ENCODE measurements at places on chromosomes 2 and 18. TPM values are rescaled to one million over a fixed set of nuclear protein-coding genes. Genes with fewer than 3 reads are reported as not detected.

Gene REG1B
- not detected for polyA plus RNA-seq

Gene CYBRD1
- polyA plus RNA-seq = 42.6 TPM

Gene DES
- polyA plus RNA-seq = 264 TPM

Gene RUFY4
- not detected for polyA plus RNA-seq

Gene METTL4
- polyA plus RNA-seq = 4.2 TPM

Gene CTIF
- polyA plus RNA-seq = 3.6 TPM

Gene BCL2L11
- polyA plus RNA-seq = 16.0 TPM

GRCh38 chr2:1505031-1505441 lies 91.8 kb downstream of the TPO start:
- peak; percentile 43 for DNase-seq

- DNase-seq = no peak
Measured at GRCh38 chr2:219506153-219506801, 7.6 kb downstream of the GMPPA start.

- DNase-seq = no peak
Measured at GRCh38 chr2:112163541-112163981, 25.4 kb downstream of the FBLN7 start.

DNA sequence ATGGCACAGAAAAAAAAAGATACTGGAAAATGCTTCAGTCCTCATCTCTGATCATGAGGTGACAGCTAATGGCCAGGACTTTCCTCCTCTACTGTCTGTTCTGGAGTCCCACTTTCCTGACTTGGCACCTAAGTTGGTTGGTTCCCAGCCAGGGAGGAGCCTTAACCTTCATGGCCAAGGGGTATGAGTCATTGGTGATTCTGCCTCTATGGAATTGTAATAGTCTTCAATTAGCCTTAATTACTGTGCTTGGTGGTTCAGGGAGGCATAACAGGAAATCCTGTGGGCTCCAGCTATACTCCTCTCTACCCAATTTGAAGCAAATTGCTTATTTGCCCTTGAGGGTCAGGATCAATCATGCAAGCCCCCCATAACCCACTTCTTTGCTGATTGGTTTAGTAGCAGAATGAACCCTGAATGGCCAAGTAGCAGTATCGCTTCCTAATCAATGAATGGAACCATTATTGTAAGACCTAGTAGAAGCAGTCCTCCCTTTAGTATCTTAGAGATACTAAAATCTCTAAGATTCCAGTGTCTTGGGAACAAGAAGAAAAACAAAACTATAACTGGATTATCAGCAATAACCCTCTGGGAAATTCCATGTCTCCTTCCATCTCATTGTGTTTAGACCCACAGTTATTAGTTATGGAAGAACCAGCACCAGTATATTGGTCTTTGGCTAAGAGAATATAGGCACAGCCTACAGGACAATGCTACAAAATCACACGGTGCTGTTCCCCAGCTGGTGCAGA lies 109.0 kb downstream of the COL6A3 start:
- DNase-seq = no peak

GRCh38 chr2:201600906-201601305 lies 42.4 kb downstream of the TMEM237 start:
- DNase-seq = no peak

DNA sequence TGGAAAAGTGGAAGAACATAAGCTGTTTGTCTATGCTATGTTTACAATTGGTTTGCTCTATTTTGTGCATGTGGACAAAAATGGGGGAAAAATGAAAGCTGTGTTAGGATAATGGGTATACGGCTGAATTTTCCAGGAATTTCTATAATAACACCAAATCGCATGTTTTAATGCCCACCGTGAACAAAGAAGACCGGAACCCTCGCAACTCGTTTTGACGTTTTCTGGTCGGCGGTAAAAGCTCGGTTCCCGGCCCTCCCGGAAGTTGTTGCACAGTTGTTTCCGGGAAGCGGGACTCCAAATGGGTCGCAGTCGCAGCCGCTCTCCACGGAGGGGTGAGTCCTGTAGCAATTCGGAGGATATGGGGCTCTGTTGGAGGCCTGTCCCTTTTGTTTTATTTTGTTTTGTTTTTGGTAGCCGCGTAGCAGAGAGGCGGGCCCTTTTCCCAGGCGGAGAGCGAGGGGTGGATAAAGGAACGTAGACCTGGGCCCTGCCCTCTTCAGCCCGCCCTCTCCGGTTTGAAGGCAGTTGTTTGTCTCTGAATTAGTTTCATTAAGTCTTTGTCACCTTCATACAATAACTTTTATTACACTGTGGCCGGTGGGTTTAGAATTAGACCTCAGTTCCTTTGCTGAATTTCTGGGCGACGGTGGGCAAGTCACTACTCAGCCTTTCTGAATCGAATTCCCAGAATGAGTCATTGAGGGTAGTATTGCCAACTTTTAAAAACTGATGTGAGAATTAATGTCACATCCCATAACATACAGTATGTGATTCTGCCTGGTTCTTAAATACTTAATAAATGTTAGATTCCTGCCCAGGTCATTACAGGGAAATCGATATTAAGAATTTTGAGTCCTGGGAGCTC lies at the start of gene SNRNP27:
Gene SNRNP27, plus strand, starts transcription at position 273 of the 868 bp plus-strand sequence. Its CDS starts 29 bp downstream, at position 302.
- peak; percentile 89 for DNase-seq

GRCh38 chr18:65403534-65403933 lies 347.3 kb upstream of the CDH7 start:
- DNase-seq = no peak

- no peak for DNase-seq
Measured at GRCh38 chr18:52394602-52395001, 54.6 kb downstream of the DCC start.

DNA sequence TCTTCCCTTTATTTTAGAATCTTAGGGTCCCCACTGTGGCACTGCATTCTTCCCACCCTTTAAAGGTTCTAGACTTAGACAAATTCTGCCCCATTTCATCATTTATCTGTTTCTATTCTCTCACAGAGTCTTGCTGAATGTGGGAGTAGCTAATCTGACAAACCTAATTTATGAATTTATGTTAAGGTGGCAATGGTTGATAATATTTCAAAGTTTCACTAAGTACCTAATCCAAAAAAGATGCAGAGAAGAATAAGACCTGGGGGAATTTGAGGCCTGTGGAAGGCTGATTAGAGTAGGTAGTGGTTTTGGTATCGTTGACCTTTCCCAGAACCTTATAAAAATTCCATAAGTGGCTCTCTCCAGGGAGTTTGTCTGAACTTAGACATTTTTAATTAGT lies 18.0 kb downstream of the KCNE4 start:
- no peak for DNase-seq

GRCh38 chr18:45166836-45167551 lies 448.3 kb upstream of the SLC14A2 start:
- DNase-seq = no peak

DNA sequence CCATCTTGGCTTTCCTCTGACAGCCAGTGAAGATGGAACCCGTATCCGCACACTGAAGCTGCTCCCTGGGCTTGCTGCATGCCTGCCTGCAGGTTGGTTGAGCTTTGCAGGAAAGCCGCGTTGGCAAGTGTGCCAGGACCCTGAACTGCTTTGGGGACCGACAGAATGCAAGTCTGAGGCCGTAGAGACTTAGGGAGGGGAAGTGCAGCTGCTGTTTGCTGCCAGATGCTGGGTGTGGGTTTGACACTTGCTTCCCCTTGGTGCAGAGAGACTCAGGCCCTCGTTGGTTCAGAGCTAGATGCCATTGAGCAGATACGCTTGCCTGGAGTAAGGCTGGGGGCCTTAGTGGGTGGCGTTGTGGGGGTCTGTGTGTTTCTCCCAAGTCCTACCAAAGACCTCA lies 13.1 kb upstream of the PHLPP1 start:
- no peak for DNase-seq

GRCh38 chr2:8086796-8087479 lies 594.9 kb upstream of the ID2 start:
- DNase-seq = no peak

- no peak for DNase-seq
Measured at GRCh38 chr2:100391735-100392515, 25.5 kb downstream of the CHST10 start.

GRCh38 chr2:130916438-130916705 lies 79.7 kb downstream of the ARHGEF4 start:
- no peak for DNase-seq

- DNase-seq = no peak
Measured at GRCh38 chr2:202488671-202489070, 112.5 kb downstream of the BMPR2 start.

GRCh38 chr18:78898635-78899034 lies 81.0 kb upstream of the SALL3 start:
- DNase-seq = no peak

DNA sequence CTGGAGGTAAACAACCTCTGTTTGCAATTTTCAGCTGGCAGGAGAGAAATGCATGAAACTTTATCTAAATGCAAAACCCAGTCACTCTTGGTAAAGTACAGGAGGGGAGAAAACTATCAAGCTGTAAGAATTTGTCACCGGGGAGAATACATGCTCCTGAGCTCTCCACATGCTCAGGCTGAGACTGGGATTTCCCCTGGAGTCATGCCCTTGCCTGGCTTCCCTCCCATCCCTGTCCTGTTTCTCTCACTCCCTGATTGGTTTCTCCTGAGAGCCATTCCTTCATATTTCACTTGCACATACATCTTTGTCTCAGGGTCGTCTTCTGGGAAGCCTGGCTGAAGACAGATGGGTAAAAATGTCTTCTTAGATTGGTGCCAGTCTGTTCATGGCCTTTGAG lies 52.9 kb upstream of the SPATS2L start:
- DNase-seq = no peak

- DNase-seq = peak; percentile 20
Measured at GRCh38 chr2:127034883-127035611, 71.9 kb downstream of the BIN1 start.

- no peak for DNase-seq
Measured at GRCh38 chr18:24053211-24053610, 38.7 kb downstream of the TTC39C start.

DNA sequence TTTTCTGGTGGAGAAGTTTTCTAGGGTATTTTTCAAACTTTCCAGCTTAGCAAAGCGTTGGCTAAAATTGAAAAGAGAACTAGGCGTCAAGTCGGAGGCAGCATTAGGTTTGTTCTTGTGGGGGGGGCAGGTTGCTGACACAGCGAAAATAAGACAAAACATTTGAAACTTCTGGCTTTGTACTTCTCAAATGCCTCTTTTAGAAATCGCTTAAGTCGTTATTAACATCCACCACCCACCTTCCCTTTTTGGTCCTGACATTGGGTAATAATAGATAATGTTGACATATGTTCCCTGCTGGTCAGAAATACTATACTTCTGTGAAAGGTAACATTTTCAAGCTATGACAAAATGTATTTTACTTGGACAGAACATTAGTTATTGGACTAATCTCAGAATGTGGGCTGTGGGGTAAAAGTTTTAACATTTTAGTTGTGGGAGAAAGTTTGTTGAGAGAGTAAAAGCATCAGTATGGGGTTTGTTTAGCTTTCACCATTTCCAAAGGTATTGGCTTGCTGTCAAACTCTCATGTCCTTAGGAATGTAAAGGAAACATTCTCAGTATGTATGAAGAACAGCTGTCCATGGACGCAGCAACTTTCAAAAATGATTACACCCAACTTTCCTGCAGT lies 88.1 kb upstream of the ZEB2 start:
- peak; percentile 68 for DNase-seq

- DNase-seq = no peak
Measured at GRCh38 chr2:152126664-152127063, 27.8 kb upstream of the CACNB4 start.

Measured in sigmoid colon (tissue), 7 donors.